ENCODE measurements at places on chromosomes 6 and 20.

DNA sequence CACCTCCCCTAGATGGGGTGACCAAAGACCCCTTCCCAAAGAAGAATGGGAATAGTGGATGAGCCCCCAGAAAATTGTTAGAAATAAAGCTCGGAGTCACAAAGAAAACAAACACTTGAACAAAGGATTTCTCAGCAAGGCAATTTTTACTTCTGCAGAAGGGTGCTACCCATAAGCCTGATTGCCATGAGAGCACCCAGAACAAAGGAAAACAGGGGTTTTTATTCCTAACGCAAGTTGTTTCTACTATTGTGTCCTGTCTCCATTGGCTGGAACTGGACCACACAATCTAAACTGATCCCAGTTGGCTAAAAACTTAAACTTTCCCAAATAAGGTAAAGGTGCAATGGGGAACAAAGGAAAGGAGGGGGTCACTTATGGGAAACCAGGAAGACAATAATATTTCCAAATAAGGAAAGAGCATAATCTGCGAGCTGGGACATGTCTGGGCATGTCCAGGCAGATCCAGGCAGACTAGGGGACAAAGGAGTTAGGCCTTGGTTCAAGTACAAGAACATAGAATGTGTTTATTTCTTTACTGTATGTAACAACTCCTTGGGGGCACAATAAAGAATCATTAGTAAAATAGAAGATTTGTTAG, 20.0 kb downstream of the HLA-B start:
- DNase-seq = no peak

DNA sequence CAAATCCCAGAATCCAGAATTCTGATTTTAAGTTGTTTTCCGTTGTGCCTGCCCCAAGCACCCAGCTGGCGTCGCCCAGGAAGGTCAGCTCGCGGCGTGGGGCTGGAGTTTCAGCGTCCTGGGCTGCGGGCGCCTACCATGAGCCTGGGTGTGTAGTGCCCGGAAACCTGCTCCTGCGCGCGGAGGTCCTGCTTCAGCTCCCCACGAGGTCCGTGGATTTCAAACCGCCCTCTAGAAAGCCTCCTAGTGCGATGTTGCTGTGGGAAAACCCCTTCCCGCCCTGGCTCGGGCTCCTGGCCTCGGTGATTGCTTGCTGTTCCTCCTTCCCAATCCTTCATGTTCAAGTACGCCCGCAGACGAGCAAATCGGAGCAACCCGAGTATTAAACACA, 51.3 kb upstream of the NRN1 start:
- peak; percentile 2 for DNase-seq

- DNase-seq = no peak
These were observed 88.6 kb upstream of the DUSP22 start for GRCh38 chr6:203661-204060.

- no peak for DNase-seq
These were observed 67.1 kb upstream of the DUSP22 start for GRCh38 chr6:225121-225721.

GRCh38 chr6:1641343-1641885, 31.7 kb downstream of the FOXC1 start:
- no peak for DNase-seq

DNA sequence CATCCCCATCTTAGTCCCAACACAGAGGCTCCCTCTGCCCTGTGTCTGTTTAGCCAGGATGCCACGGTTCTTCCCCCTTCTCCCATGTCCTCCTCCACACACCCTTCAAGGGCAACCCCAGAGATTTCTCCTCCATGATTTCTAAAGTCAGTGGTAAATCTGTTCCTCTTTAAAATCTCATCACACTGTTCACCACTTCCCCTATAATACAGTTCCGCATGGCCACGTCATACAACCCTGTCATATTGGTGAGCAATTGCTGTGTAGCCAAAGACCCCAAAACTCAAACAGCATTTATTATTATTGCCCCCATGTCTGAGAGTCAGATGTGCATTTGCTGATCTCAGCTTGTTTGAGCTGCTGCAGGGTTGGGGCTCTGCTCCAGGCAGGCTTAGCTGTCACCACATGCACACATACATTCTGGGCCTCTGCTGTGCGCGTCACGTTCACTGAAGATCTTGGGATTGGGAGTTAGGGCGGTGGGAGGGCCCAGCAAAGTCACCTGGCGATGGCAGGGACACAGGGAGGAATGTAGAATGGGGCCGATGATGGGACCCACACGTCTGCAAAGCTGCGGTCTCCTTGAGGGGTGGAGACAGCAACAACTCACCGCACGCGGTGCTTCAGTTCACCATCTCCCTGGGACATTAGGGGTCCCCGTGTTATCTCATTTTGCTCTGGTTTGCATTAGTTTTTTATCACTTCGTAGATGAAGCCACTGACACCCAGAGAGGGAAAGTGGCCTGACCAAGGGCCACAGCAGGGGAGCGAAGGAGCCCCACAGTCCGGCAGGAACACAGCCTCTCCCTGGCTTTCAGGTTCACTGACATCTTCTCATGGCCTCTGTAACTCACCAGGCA, 36.9 kb upstream of the CD93 start:
- DNase-seq = no peak

- DNase-seq = no peak
These were observed 2.6 kb upstream of the MUC22 start for GRCh38 chr6:31007694-31008093.

GRCh38 chr6:157240059-157240959, 83.0 kb downstream of the TMEM242 start:
- peak; percentile 88 for DNase-seq

DNA sequence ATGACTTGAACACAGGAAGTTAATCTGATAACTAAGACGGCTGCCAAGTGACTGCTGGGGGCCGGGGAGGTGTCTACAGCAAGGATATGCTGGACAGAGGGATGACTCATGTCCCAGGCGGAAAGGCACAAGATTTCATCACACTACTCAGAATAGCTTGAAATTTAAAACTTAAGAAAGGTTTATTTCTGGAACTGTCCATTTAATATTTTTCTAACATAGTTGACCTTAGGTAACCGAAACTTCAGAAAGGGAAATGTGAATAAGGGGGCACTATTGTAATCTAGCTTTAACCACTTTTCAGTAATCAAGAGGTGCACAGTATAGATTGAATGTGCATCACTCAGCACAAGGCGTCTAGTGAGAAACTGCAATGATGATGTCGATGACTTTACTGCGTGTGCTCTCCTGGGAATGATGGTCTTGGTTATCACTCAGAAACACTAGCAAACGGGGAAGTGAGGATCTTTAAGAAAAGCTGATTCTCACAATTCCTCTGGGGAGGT, 171.5 kb downstream of the QKI start:
- DNase-seq = no peak

GRCh38 chr20:44720621-44720996, 5.4 kb downstream of the CCN5 start:
- DNase-seq = peak; percentile 50
